ENCODE measurements at places on chromosomes 12 and 14.

GRCh38 chr12:80766897-80767296 is 50.2 kb downstream of the MYF5 start:
- H3K4me3 ChIP-seq = no peak overlapping the region
- no peaks in the 10 kb centered on the region for H3K27me3 ChIP-seq
- no peaks in the 10 kb centered on the region for H3K4me1 ChIP-seq
- no peaks in the 10 kb centered on the region for H3K36me3 ChIP-seq

DNA sequence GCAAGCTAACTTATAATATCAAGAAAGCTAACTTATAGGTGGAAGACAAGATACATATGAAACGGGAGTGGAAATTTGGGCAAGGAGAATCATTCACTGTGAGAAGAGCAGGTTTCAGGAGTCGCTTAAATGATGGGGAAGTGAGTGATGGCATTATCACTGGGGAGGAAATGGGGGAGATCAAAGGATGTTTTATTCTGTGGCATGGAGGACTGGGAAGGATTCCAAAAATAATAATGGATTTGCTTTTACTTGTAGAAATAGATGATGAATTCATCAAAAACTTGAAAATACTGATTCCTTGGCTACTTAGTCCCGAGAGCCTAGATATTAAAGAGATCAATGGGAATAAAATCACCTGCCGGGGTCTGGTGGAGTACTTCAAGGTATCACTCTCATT is 47.8 kb downstream of the SAV1 start:
- no peak overlapping the region for H3K4me3 ChIP-seq
- no peaks in the 10 kb centered on the region for H3K27me3 ChIP-seq
- no peak overlapping the region for H3K27ac ChIP-seq
- H3K4me1 ChIP-seq = no peaks in the 10 kb centered on the region

DNA sequence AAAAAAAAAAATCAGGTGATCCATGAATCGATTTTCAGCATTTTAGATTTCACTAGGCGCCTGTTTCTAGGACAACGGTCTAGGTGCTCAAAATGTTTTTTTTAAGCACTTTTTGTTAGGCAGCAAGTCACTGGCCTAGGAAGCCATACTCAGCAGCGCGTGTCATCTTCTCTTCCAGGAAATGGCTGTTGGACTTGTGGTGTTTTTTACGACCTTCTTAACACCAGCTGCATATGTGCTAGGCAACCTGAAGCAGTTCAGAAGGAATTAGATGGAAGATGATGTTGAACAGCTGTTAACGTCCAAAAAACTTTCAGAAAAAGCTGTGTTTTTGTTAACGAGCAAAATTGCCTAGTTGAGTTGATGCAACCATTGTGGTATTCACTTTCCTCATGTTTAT is 868 bp downstream of the COX8C start:
- H3K4me1 ChIP-seq = no peaks in the 10 kb centered on the region
- H3K27ac ChIP-seq = no peak overlapping the region
- no peak for DNase-seq
- H3K4me3 ChIP-seq = no peak overlapping the region
- no peaks in the 10 kb centered on the region for H3K27me3 ChIP-seq

DNA sequence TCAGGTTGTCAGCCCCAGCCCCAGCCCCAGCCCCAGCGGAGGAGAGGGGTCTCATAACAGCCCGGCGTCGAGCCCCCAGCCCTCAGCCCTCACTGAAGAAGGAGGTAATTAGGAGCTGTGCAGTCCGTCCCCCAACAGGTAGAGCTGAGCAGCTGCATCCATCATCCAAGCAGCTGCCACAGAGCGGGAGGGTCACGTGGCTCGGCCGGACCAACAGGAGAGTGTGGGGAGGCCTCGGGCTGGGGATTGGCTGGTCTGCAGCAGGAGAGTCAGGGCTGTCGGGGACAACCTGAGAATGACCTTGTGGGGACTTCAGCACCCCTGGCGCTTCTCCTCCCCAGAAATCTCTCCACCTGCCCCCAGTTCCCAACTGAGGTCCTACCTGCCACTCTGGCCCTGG is 29.6 kb downstream of the SMUG1 start:
- DNase-seq = no peak
- H3K4me3 ChIP-seq = no peak overlapping the region
- no peaks in the 10 kb centered on the region for H3K27me3 ChIP-seq
- H3K4me1 ChIP-seq = no peaks in the 10 kb centered on the region
- H3K27ac ChIP-seq = no peak overlapping the region

DNA sequence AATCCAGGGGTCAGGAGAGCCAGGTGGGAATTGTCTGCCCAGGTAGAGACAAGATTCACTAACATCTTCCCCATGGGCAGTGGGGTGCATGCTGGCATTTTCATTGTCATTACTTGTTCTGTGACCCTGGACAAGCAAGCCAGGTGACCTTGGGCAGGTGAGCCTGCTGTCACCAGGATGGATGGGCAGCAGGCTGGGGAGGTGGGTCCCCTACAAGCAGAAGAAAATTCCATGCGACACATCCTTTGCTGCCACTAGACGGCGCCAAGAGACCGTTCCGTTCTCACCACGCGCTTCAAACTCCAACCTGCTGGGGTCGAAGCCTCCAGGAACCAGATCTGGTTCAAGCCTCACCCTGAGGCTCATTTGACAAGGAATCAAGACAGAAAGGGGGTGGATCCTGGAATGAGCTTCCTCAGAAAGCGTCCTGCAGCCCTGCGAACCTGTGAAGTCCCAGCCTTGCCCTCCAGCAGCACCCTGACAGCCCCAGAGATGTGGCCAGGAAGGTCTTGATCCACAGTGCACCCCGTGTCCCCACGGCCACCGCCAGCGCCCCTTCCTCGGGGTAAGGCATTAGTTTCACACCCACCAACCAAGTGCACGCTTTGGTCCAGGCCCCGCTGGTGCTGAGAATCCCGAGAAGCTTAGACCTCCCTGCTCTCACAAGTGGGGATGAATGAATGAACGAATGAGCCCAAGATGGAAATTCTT is 3.2 kb upstream of the DYNC1H1 start:
- H3K36me3 ChIP-seq = no peaks in the 10 kb centered on the region
- DNase-seq = peak; percentile 62
- H3K27ac ChIP-seq = no peak overlapping the region
- H3K27me3 ChIP-seq = no peaks in the 10 kb centered on the region
- H3K4me3 ChIP-seq = no peak overlapping the region

DNA sequence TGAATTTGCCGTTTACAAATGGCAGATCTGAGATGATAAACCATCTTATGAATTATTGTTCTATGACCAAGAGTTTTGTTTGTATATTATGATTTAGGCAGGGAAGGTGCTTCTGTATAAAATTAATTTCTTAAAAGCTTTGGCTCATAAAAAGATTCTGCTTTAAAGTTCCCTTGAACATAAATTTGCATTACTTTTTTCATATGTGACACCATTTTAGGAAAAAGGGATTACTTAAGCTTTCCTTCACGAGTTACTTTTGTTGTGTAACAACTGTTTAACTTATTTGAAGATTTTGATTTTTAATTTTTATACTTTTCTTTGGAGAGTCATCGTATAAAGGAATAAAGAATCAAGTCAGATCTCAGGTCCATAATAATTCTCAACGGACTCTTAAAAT is 3.3 kb downstream of the ETNK1 start:
- H3K27ac ChIP-seq = peak overlapping the region; percentile 10
- no peaks in the 10 kb centered on the region for H3K36me3 ChIP-seq
- peak overlapping the region; percentile 48 for H3K4me3 ChIP-seq

GRCh38 chr14:54127526-54127925 is 170.9 kb upstream of the BMP4 start:
- H3K27me3 ChIP-seq = no peaks in the 10 kb centered on the region
- H3K36me3 ChIP-seq = no peaks in the 10 kb centered on the region
- no peak for DNase-seq

GRCh38 chr12:117447665-117448366 is 86.4 kb upstream of the NOS1 start:
- no peak overlapping the region for H3K4me3 ChIP-seq
- DNase-seq = no peak
- H3K36me3 ChIP-seq = no peaks in the 10 kb centered on the region
- H3K27ac ChIP-seq = no peak overlapping the region
- no peaks in the 10 kb centered on the region for H3K27me3 ChIP-seq

DNA sequence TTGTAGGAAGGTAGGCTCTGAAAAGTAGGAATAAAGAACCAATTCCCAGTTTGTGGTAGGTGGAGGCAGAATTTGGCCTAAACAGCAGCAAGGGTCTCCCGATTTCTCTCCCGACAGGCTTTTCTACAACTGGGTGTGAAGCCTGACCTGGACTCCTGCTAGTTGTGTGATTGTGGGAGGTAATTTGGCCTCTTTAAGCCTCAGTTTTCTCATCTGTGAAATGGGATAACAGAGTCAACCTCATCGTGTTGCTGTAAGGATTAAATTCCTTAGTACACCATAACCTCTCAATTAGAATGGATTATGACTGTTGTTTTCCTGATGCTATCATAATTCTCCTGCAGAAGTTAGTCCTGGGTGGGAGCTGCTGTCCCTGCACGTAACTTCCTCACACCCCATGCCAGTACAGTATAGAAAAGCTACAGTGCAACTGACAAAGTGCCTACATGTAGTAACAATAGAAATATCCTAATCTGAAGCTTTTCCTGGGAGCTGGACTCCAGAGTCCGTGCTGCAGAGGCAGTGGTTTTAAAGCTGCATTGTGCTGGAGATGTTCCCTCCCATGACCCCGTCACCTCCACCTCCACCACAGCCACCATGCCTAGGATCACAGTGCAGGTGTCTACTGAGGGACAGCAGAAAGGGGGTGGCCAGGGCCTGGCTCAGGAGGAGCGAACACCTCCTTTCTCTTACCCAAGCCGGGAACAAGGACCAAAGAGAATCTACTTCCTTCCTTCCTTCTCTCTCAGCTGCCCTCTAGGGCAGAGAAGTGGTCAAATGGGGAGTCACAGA is 76.5 kb downstream of the FBXL14 start:
- H3K4me3 ChIP-seq = no peak overlapping the region
- H3K36me3 ChIP-seq = no peaks in the 10 kb centered on the region
- no peaks in the 10 kb centered on the region for H3K27me3 ChIP-seq
- H3K27ac ChIP-seq = no peak overlapping the region

GRCh38 chr14:66311990-66312389 is 174.2 kb upstream of the CCDC196 start:
- no peak overlapping the region for H3K4me3 ChIP-seq
- no peak for DNase-seq
- no peaks in the 10 kb centered on the region for H3K4me1 ChIP-seq
- no peaks in the 10 kb centered on the region for H3K27me3 ChIP-seq
- no peak overlapping the region for H3K27ac ChIP-seq

- no peak overlapping the region for H3K27ac ChIP-seq
- H3K36me3 ChIP-seq = no peaks in the 10 kb centered on the region
- H3K27me3 ChIP-seq = no peaks in the 10 kb centered on the region
- DNase-seq = no peak
- H3K4me1 ChIP-seq = no peaks in the 10 kb centered on the region
Measured at GRCh38 chr14:63296060-63296563, 22.6 kb downstream of the GPHB5 start.

Data from CD8-positive, alpha-beta memory T cell (primary cell).